ENCODE measurements at places on chromosomes 7 and 10.

GRCh38 chr10:35324196-35324595 is 12.1 kb upstream of the CCNY start:
- no peak for DNase-seq

DNA sequence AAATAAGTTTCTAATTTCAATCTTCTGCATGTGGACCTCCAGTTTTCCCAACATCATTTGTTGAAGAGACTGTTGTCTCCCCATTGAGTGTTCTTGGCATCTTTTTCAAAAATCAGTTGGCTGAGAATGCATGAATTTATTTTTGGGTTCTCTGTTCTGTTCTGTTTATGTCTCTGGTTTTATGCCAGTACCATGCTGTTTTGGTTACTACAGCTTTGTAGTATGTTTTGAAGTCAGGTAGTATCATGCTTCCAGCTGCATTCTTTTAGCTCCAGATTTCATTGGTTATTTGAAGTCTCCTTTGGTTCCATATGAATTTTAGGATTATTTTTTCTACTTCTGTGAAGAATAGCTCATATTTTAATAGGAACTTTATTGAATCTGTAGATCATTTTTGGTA is 21.2 kb upstream of the SFTPD start:
- no peak for DNase-seq

DNA sequence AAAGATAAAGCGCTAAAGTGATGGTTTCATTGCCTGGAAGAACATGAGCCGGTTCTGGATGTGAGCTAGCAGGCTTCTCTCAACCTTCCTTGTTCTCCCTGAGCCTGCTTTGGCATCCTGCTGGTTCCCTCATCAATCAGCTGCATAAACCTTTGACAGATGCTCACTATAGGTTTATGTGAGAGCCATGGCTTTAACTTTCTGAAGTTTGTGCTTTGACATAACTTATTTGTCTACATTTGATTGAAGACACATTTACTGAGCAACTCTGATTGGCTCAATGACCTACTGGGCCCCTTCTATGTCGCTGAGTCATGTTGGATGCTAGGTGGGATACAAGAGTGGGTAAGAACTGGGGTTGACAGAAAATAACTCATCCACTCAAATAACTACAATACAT is 192.0 kb downstream of the ADAM12 start:
- DNase-seq = no peak

DNA sequence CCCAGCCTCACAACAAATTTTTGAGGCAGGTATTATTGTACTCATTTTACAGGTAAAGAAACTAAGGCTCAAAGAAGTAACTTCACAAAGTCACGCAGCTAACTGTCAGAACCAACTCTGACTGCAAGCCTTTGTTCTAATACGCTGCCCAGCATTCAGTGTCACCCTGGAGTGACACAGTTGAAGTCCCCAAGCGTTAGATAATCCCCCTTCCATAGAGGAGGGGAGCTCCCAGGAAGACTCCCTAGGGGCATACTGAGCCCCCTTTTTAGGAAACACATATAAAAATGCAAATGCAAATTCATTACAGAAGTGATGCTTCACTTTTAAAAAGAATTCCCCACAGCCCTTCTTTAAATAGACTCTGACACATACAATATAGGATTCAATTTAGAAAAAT is 101.0 kb upstream of the MACROH2A2 start:
- DNase-seq = no peak

DNA sequence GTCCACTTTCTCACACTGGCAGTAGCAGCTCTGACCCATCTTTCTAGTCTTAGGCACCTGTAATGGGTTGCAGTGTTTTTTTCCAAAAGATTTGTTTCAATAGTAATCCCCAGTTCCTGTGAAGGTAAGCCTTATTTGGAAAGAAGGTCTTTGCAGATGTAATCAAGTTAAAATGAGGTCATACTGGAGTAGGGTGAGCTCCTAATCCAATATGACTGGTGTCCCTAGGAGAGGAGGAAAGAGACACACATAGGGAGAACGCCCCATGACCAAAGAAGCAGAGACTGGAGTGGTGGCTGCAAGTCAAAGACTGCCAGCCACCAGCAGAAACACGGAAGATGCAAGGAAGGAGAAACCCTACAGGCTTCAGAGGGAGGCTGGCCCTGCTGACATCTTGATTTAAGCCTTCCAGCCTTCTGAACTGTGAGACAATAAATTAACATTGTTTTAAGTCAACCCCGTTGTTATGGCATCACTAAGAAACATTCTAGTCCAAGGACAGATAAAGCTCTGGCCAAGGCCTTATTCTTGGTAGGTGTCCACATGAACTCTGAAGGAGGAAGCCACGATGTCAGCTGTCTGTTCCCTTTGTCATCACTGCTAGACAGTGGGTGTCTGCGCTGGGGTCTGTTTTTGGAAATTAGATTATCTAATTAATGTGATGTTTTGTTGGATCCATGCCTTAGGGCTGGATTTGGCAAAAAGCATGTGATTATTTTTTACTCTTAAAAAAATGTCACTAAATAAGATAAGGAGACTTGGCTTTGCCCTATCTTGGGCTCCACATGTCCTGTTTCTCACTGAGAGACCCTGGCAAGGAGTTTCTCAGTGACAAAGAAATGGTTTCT is 214.9 kb downstream of the KCNMA1 start:
- DNase-seq = no peak

DNA sequence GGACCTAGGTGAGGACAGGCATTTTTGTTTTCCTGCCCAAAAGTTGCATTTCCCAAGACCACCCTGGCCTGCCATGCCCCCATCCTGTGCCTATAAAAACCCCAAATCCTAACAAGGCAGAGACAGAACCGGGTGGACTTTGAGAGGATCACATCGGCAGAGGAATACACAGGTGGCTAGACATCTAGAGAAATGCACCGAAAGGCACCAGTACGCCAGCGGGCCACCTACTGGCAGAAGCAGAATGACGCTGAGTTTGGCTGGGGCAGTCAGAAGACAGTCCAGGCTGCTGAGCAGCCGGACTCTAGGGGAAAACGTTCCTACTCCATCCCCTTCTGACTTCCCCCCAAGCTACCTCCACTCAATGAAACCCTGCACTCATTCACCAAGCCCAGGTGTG is 2.8 kb downstream of the AKR1C4 start:
- no peak for DNase-seq

DNA sequence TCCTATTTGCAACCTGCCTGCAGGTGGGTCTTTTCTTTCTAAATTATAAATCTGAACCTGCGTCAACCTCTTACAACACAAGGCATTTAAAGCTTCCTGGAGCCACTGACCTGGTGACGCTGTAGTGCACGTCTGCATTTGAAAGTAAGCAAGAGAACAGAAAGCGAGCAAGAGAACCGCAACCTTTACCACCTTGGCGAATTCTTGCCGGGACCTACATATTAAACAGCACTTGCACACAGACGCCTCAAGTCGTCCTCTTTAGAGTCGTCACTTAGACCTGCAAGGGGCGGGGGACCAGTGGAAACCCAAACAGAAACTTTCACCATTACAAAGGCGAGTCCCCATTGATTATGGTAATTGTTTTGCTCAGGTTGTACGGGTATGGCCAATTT is 9.5 kb downstream of the GLI3 start:
- no peak for DNase-seq

GRCh38 chr7:33444511-33444910 is 315.1 kb downstream of the BBS9 start:
- DNase-seq = no peak

DNA sequence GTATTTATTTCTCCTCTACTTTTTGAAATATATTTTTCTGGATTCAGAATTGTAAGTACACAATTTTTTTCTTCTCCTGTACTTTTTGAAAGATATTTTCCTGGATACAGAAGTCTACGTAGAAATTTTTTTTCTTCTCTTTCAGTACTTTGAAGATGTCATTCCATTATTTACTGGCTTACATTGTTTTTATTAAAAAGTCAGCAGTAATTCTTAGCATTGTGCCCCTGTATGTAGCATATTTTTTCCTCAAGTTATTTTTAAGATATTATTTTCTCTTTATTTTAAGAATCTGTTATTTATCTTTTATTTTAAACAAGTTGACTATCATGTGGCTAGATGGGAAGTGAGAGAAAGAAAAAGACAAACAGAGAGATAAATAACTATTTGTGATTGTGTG is 119.0 kb upstream of the NPSR1 start:
- DNase-seq = no peak

DNA sequence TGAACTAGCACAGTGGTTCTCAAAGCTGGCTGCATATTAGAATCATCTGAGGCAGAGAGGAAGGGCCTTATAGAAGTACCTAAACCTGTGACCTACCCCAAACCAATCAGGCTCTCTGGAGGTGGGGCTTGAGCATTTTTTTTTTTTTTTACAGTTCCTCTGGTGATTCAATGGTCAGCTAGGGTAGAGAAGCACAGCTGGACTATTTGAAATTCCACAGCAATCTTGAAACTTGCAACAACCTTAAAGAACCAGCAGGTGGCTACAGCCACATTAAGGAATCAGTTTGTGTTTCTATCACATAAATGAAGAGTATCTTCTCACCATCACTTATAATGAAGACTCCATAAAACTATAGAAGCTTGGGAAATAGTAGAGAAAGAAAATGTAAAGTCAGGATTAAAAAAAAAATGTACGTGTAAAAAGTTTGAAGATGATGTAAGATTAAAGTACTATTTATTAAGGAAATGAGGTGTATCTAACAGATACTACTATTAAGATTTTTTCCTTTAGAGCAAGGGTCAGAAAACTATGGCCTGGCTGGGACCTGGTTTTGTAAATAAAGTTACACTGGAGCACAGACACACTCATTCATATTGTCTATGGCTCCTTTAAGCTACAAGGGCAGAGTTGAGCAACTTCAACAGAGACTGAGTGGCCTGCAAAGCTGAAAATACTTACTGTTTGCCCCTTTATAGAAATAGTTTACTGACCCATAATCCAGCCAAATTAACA is 3.8 kb downstream of the RTKN2 start:
- no peak for DNase-seq

- no peak for DNase-seq
These were observed 66.4 kb downstream of the ST8SIA6 start for GRCh38 chr10:17387861-17388503.

DNA sequence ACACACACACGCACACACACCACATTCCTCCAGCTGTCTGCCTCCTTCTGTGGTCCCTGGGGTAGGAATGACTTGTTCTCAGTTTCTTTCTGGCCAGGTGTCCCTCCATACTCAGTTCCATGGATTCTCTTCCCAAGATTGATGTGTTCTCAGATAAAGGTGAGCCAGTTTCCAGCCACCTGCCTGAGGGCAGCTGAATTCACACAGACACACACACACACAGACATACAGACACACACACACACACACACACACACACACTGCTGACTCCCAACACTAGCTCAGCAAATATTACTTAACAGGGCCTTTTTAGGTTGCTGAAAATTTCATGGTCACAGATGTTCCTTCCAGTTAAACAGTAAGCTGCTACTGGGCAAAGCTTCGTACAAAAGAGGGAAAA is 45.4 kb upstream of the GDF10 start:
- no peak for DNase-seq

DNA sequence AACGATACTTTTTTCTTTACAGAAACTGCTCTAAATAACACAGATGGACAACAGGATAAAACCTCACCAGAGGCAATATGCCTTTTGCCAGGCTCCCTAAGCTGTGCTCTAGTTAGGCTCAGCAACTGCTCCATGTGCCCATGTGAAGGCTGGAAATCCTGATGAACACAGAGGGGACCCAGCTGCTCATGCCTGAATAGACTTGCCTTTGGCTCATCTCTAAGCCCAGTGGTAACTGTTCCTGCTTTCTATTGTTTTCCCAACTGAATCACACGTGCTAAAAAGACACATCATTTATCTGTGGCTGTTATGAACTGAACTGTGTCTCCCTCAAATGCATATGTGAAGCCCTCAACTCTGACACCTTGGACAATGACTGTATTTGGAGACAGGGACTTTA is 110.4 kb downstream of the RNF216 start:
- no peak for DNase-seq

DNA sequence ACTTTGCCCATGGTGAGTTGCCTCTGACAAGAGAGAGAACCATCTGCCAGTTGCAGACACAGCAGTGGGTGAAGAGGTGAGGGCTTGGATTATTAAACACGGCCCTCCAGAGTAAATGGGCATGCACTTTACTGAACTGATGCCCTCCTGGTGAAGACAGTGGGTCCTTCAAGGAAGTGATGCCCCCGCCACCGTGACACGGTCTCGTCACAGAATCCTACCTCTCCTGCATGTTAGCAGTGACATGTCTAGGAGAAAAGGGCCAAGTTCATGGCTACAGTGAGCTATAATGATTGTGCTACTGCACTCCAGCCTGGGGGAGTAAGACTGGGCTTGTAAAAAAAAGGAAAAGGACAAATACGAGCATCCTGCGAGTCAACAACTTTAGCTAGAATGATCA is 2.4 kb downstream of the BNIP3 start:
- DNase-seq = no peak

- DNase-seq = no peak
These were observed 28.2 kb downstream of the TAS2R41 start for GRCh38 chr7:143505838-143506237.

DNA sequence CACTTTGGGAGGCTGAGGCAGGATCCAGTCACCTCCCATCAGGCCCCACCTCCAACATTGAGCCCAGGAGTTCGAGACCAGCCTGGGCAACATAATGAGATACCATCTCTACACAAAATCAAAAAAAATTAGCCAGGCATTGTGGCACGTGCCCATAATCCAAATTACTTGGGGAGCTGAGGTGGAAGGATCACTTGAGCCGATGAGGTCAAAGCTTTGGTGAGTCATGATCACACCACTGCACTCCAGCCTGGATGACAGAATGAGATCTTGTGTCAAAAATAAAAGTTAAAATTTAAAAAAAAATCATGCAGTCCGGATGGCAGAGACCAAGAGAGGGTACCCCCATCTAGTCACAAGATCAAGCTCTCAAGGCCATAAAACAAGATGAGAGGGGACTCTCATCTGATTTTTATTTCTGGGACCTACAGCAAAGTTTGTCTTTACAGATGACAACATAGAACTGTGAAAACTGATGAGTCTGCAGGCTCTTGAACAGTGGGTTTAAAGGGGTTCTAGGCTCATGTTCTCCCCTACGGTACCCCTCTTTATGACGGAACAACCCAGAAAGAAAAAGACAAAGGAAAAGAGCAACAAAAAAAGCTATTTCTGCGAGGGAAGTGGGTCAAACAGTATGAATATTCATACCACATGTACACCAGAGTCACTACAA is 28.9 kb upstream of the CREB3L2 start:
- no peak for DNase-seq

DNA sequence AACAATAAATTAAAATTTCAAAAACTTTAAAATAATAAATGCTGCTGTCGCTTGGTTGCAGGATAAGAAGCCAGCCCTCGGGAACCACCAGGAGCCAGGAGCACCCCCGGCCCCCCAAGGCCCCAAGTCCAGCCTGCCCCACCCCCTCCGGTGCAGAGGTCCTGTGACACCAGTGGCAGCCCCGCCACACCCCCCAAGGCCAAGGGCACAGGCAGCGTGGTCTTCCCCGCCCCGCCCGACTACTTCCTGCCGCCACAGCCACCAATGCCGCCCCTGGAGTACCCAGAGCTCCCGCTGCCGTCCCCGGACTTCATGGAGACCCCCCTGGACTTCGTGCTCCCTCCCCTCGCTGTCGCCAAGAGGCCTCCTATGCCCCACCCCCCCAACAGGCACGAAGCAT is 44.5 kb upstream of the PDSS1 start:
- DNase-seq = no peak

GRCh38 chr7:4951903-4952636 is 6.9 kb downstream of the MMD2 start:
- DNase-seq = no peak

GRCh38 chr7:12670000-12670729 is 17.3 kb upstream of the ARL4A start:
- no peak for DNase-seq

- no peak for DNase-seq
These were observed 129.2 kb upstream of the TCERG1L start for GRCh38 chr10:131440405-131441360.
